CD4-positive, alpha-beta T cell treated with Interleukin-4 for 4 hours (primary cell): ENCODE measurements at places on chromosomes 6 and 20.

GRCh38 chr20:23602241-23602640, 3.5 kb downstream of the CST9 start:
- DNase-seq, result no peak

- no peak for DNase-seq
Measured at GRCh38 chr6:4800662-4801061, 24.5 kb downstream of the CDYL start.

DNA sequence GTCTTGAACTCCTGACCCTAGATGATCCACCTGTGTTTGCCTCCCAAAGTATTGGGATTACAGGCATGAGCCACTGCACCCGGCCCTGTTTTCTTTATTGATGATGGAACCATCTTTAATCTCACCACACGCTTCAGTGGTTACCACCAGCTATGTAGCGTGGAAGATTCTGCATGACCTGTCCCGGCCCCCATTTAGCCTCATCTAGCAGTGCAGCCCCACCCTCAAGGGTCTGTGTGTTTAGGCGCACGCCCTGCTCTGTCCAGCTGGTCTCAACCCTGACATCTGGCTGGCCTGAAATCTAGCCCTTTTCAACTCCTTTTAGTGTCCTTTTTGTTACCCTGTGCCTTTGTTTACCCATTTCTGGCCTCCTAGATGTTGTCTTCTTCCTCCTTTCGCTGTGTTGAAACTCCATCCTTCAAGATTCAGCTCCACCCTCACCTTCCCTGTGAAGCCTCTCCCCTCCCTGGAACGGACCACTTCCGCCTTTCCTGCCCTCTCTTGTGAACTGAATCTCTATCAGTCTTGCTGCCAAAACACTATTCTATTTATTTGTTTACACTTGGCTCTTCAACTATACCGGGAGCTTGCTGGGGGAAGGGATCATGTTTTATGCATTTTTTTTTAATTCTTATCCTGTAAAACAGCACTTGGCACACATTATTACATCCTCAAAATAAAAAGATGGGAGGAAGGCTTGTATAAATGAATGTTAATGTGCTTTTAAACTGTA, 101.0 kb upstream of the MTHFD1L start:
- DNase-seq, result no peak

DNA sequence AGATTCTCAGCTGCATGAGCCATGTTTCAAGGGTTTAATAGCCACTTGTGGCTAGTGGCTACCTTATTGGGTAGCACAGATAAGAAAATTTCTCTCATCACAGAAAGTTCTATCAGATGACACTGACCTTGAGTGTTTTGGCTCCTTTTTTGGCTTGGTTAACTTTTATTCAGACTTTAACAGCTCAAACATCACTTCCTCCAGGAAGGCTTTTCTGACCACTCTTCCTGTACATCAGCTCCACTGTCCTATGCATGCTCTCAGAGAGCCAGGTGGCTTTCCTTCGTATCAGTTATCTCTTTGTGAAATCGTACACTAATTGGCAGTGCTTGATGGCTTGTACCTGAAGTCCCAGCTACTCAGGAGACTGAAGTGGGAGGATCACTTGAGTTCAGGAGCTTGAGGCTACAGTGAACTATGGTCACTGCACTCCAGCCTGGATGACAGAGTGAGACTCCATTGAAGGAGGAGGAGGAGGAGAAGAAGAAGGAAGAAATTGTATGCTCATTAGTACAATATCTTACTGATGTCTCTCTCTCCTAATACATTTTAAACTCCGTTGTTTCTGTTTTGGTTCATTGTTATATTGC, 10.7 kb downstream of the MAFB start:
- DNase-seq, result no peak

DNA sequence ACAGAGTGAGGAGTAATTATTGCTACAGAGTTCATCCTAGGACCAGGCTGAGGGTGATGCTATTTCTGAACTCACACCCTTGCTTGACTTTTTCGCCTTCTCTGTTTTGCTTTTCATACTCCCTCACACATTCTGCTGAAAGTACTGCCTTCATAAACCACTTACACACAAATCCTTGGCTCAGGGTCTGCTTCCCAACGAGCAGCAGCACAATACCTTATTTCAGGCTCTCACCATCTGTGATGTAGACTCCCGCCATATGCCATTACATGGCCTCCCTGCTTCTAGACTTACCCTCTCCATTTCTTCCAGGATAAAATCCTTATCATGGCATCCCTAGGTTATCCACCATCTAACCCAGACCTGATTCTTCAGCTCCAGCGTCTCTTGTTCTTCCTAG, 321.3 kb upstream of the SPTLC3 start:
- no peak for DNase-seq

GRCh38 chr6:51531623-51532022, 555.8 kb downstream of the PKHD1 start:
- no peak for DNase-seq

GRCh38 chr20:51800872-51801121, 1.5 kb downstream of the SALL4 start:
- DNase-seq, result no peak

DNA sequence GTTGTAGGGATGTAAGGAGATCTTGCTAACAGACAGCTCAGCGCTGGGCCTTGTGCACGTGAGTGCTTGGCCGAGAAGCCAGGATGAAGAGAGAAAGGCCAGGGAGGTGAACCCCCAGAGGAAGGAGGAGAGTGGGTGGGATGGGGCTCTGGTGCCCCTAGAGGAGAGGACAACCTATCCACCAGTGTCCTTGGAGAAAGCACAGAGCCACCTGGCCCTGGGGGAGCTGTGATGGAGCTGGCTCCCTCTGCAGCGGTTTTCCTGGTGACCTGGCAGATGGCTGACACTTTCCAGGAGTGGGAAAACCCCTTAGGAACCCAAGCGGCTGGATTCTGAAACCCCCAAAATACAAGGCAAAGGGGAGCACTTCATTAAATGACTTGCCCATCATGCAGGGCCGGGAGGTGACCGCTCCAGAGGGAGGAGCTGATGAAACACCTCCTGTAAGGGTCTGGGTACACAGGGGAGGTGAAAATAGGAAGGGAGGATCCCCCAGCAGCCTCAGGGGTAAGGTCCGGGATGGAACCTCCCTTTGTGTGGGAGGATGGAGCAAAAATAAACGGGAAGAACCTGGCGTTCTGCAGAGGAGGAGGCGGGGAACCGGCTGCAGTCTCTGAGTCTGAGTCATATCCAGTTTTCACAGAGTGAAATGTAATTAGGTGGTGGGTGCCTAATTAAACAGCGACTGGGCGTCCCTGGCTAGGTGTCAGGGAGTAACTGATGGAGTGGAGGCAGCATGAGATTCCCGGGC, 80.4 kb downstream of the SULF2 start:
- DNase-seq, result no peak

DNA sequence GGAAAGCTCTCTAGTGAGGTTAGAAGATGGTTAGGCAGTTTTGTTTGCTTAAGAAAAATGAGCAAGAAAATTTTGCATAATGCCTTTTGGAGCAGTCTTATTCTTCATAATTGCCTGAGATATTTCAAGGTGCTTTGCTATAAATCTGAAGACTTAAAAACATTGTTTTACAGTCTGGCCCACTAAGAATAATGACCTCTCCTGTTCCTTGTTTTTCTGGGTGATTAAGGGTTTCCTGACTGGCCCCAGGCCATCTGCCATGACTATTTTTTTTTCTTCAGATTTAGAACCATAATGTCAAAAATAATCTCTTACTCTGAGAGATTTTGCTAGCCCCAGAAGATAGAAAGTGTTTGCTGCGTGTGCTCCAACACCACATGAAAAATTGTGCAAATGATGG, 72.3 kb upstream of the CENPW start:
- DNase-seq, result no peak

- peak; percentile 32 for DNase-seq
Measured at GRCh38 chr6:4010689-4011090, 68.2 kb downstream of the FAM217A start.

DNA sequence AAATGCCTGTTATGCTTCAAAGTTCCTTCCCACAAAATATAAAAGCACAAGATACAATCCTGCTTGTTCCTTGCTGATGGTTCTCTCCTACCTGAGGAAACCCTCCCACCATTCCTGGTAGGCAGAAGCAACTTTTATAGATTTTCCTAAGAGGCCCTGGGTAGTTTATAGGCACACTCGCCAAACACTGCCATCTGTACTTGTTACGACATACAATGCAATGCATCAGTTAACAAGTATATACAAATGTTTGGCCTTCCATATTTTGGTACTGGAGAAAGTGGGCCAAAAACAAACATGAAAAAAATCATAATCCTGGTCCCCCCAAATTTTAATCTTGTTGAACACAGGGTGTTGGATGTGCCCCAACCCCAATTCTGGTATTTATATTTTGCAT, 16.6 kb downstream of the MCM9 start:
- DNase-seq, result no peak

DNA sequence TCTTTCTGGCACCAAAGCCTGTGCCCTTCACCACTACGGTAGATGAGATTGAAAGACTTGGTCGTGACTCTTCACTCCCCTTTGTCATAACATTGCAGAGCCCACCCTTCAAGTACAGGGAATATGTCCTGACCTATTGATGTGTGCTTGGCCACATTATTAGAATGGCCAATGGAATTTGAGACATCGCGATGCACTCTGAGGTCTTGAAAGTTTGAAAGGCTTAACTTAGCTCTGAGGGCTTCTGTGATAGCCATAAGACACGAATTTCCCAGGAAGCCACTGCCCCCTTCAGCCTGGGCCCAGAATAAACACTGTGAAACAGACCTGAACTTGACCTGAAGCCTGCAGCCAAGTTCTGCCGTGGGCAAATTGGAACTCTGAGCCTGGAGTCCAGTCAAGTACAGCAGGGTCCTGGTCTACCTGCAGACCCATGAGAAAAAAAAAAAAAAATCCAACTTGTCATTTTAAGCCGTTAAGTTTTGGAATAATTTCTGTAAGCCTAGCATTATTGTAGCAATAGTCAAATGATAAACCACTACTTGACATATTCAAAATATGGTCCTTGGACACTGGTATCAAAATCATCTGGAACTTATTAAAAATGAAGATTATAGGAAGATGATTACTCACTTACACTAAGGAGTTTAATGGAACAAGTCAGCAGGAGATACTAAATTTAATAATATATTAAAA, 36.9 kb upstream of the TRAF3IP2 start:
- DNase-seq, result no peak

DNA sequence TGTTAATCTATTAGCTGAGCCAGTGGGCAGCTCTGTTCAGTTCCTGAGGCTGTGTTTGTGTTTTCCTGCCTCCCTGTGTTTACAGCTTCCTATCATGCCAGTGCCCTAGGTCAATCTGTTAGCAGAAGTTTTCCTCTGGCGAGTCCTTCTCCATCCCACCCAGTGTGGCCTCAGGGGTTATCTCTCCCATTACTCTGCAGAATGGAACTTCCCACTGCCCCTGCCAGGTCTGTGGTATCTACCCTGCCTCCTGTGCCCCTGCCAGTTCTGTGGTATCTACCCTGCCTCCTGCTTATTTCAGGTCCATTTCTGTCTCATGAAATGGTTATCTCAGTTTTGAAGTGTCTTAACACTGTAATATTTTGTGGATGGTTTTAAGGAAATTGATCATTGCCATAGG, 63.1 kb downstream of the SLX4IP start:
- no peak for DNase-seq

- DNase-seq, result no peak
Measured at GRCh38 chr6:135129136-135129856, 51.8 kb upstream of the MYB start.

GRCh38 chr6:90219209-90219985, 77.2 kb downstream of the BACH2 start:
- no peak for DNase-seq

DNA sequence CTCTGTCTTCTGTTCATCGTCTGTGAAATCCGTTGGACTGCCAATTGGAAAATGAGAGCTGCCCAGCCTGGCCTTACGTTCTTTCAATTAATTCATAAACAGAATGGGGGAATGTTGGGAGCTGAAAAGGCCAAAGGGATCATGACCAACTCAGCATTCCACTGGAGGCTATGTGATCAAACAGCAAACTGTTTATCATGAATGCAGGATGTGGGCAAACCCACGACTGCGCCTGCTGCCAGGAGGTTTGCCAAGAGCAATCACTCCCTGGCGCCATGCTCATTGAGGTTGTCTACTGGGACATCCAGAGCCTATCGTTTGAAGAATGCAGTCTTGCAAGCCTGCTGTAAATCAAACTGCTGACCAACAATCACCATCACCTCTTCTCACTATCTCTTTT, 9.3 kb upstream of the FKBP1A start:
- DNase-seq, result no peak

DNA sequence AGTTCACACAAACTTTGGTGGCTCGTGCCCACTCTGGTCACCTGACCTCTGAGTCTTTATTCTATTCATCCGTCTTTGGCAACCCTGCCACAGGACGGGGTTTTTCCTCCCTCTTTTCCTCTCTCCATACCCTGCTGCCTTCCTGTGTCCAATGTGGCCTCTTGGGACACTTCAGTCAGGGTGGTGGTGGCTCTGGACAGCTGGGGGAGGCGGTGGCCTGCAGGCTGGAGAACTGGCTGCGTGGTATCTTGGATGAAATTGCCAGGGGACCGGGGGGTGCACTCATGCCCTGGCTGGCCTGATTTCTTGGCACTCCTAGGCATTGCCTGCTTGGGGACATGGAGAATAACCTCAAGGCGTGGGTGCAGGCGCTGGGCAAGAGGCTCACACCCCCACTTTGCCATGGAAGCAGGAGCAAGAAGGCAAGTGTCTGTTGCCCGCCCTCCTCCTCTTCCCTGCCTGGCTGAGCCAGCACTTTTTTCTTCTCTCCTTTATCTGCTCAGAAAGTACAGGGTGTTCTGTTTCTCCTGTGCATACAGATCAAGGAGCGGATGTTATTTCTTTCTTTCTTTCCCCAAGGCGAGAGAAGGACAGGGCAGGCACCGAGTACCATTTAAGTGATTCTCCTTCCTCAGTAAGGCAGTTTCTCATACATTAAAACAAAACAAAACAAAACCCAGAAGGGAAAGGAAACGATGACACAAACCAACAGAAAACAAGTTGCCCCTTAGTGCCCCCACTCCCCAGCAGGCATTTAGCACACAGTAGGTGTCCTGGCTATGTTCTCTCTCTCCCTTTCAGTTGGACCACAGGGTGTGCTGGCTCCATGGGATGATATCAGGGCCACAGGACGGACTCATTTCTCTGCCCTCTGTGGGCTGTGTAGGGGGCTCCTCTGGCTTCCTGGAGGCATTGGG, 155.5 kb upstream of the RNF24 start:
- DNase-seq, result no peak

GRCh38 chr20:38697306-38697705, 27.0 kb upstream of the SLC32A1 start:
- no peak for DNase-seq
